ENCODE measurements at places on chromosomes 6 and 20. TPM values are rescaled to one million over a fixed set of nuclear protein-coding genes. Genes with fewer than 3 reads are reported as not detected.

Gene NQO2
- 7.3 TPM for total RNA-seq

Gene SLC16A10
- total RNA-seq: 59.4 TPM

Gene APMAP
- 51.4 TPM for total RNA-seq

Gene KIAA0408
- 1.3 TPM for total RNA-seq

Gene BMP2
- 14.8 TPM for total RNA-seq

Measured in body of pancreas (tissue), 4 donors.